CD4-positive, alpha-beta T cell treated with Interleukin-15 for 4 hours (primary cell): ENCODE measurements at places on chromosomes 5 and 9.

- no peak for DNase-seq
These were observed 283.6 kb downstream of the EBF1 start for GRCh38 chr5:158816011-158816696.

- DNase-seq: no peak
These were observed 3.2 kb downstream of the CD180 start for GRCh38 chr5:67193439-67193807.

DNA sequence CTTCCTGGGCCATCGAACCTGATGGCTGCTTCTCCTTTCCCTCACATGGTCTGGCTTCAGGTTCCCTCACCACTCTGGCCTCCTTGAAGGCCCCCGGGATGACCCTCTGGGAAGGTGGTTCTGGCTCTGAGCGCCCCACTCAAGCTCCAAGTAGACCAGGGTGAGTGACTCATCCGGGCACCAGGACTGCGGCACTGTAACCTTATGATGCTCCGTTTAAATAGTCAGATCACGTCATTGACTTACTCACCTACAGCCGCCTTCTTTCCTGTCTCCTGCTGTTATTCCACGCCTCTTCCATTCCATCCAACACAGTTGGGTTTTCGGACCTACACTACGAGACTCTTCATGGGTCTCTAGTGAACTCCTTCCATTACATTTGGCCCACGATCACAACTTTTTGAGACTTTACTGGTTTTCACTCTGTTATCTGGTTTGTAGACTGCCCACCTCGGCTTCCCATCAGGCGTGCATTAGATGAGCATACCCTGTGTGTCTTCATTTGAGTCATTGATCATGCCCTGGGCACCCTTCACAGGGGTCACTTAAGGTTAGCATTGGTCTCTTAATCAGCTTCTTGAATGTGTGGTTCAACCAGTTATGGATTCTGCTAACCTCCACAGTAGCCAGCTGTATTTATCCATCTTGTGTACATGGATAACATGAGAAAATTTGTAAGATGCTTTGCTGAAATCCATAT lies 138.8 kb upstream of the LMX1B start:
- no peak for DNase-seq

GRCh38 chr9:92035146-92035545 lies 80.1 kb downstream of the SPTLC1 start:
- DNase-seq: no peak

DNA sequence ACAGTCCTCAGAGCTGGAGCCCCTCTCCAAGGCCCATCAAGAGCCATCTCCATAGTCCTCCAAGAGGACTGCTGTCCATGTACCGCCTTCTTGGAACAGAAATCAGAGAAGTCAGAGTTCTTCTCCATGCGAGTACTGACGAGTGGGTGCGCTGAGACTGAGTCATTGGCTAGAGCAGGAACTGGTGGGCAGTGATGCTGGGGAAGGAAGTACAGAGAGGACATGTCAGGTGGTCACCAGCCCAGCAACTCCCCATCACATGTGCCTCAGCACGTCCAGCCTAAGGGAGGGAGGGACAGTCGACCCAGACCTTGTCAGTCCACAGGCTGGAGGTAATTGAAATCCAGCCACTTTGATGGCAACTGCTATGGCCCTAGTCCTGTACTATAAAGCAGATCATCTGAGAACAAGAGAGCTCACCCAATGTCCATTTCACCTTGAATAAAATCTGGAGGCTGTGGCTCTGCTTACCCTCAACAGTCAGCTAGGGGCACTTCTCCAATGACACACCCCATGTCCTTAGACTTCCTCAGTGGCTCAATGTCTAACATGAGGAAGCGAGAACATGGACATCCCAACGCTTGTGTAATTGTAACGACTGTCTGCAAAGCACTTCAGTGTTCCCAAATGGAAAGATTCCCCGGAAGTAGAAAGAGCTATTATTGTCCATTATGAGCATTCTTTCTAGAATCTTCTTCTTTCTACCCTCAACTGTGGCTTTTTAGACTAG lies 15.0 kb upstream of the FBP1 start:
- DNase-seq: no peak

DNA sequence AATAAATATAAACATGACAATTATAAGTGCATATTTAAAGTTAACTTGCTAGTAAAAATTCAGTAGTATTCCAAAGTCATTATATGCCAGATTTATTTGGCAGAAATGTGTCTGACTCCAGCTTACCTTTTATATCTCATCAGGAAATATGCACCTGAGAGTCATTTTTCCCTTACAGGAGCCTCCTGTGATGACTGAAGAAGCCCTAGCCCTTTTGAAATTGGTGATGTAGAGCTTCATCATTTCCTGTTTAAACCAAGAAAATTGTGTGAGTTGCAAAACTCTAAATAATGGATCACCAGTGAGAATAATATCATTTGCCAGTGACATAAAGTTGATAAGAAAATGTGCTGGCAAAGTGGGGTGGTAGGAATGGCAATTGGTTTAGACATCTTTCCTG lies 42.1 kb upstream of the CTNND2 start:
- no peak for DNase-seq

- no peak for DNase-seq
These were observed 44.6 kb upstream of the FCN1 start for GRCh38 chr9:134962065-134962972.

GRCh38 chr5:124998520-124998919 lies 252.1 kb upstream of the ZNF608 start:
- DNase-seq: no peak

- DNase-seq: no peak
These were observed 28.2 kb downstream of the ARL15 start for GRCh38 chr5:54281960-54282692.

GRCh38 chr9:108078811-108079210 lies 589.2 kb upstream of the KLF4 start:
- no peak for DNase-seq

DNA sequence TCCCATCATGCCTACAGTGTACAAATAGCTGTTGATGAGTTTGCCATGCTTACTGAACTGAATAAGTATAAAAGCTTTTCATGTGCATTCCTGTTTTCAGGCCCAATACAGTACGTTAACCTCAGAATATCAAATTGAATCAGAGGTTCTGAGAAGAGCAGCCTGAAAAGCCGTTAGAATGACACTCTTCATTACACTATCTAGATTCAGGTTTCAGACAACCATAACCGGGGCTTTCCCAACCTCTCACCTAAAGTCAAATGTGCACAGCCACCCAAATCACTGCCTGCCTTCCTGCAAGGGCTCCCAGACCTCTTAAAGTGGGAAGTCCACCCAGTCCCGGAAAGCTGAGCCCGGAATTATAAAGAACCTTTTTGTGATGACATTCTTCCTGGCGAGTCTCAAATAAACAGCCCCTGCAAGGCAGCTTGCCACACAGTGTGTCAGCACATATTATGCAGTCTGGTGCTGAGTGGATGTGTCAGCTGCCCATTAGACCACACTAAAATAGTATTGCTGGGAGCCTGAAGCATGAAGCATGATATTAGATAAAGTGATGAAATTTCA lies 245.8 kb downstream of the TLE4 start:
- DNase-seq: no peak

DNA sequence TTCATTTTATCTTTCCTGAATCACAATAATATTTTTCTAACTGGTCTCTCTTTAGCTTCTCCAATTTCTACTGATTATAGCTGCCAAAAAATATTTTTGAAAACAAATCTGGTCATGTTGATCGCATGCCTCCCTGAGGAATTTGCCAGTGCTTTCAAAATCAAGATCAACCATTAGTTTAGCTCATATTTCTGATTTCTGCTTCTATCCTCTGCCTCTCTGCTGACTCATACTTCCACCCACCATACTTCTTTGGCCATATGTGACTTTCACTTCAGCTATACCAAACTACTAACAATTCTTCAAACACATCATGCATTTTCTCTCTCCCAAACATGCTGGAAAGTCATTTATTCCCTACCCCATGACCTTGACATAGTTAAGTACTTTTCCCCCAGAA lies 636.5 kb downstream of the TLE1 start:
- no peak for DNase-seq

DNA sequence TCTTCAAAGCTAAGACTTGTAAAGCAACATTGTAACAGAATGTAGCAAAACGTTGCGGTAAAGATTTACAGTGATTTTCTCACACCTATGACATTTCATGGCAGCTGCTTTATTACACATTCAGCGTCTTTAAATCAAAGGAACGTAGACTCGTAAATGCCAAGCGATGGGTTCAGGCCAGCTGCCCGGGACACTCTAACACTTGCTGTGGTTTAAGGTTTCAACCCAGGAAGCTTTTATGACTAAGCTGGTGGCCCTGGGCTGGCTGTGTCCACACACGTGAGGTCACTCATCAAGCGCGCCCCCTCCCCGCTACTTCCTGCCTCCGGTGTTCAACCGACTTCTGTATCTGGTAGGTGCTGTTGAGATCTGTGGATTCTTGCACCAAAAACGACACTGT lies 2.5 kb downstream of the SLC6A18 start:
- DNase-seq: no peak

DNA sequence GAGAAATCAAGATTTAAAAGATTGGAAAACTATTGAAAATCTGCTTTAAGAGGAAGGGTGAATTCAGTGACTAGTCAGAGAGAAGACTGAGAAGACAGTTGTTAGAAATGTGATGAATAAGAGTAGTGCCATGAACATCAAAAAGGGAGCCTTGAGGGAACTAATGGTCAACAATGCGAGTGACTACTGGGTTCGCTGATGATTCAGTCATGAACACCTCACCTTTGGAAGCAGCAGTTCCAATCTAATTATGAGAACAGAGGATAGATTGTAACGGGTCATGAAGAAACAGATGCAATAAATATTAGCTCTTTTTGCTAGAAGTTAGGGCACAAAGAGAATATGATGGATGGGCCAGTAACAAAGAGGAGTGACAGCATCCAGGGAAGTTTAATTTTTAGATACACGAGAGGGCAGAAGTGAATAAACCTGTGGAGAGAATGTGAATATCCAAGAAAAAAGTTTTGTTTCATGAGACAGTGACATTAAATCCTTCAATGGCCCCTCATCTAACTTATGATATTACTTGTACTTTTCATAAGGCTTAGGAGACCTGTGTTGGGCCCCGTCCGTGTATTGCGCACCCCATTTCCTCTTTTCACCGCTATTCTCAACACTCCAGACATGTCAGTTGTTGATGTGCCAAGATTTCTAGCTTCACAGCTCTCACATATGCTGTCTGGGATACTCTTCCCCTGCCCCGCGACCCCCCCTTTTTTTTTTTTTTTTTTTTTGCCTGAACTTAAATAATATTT lies 23.5 kb upstream of the IFNE start:
- DNase-seq: no peak

- DNase-seq: no peak
These were observed 2.1 kb upstream of the SLC25A46 start for GRCh38 chr5:110736753-110737152.

- DNase-seq: no peak
These were observed 16.5 kb downstream of the DNAJA1 start for GRCh38 chr9:33041432-33042188.

- DNase-seq: no peak
These were observed 378.0 kb downstream of the MLLT3 start for GRCh38 chr9:20244271-20244670.
